ENCODE measurements at places on chromosomes 7 and 10.

DNA sequence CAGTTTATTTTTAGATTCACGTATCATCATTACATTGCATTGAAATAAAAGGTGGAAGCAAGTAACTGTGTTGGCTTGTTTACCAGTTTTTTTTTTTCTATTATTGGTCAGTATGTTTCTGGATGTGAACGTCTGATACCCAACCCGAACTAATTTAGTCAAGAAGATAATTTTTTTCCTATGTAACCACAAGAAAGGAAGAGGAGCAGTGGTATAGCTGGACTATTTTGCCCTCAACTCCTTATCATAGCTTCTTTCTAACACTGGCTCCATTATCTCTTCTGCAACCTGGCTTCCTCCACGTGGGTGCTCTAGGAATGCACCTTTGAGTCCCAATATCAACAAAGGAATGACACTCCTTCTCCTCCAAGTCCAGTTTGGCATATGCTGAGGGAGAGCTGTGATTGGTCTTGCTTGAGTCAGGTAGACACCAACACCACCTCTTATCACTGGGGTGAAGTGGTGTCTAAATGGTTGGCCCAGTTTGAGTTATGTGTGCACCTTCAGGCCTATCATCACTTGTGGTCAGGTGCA, 29.4 kb downstream of the OR9A2 start:
- no peak for DNase-seq

DNA sequence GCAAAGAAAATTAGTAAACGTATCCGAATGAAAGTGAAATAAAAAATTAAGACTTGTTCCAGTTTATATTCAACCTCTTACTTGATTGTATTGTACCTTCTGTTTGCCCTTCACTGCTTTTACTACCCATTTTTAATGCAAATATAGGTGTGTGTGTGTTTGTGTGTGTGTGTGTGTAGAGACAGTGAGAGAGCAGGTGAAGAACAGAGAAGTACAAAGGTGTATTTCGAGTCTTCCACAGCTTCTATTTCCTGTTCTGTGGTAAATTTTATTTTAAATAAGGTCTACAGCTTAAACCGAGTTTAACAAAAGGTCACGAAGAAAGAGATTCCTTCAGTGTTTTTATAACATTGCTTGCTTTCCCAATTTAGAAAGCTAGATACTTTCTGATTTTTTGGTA, 12.7 kb upstream of the SVIL start:
- DNase-seq, result no peak

DNA sequence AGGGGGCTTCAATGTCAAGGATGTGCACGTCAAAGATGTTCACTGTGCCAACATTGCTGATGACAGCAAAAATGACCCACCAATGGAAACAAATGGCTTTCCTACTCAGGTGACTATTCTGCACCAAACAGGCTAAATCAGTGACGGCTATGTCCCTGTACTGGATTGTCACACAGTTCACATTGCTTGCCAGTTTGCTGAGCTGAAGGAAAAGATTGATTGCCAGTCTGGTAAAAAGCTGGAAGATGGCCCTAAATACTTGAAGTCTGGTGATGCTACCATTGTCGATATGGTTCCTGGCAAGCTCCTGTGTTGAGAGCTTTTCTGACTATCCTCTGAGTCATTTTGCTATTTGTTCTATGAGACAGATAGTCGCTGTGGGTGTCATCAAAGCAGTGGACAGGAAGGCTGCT, 202.2 kb upstream of the ETV1 start:
- DNase-seq, result no peak

DNA sequence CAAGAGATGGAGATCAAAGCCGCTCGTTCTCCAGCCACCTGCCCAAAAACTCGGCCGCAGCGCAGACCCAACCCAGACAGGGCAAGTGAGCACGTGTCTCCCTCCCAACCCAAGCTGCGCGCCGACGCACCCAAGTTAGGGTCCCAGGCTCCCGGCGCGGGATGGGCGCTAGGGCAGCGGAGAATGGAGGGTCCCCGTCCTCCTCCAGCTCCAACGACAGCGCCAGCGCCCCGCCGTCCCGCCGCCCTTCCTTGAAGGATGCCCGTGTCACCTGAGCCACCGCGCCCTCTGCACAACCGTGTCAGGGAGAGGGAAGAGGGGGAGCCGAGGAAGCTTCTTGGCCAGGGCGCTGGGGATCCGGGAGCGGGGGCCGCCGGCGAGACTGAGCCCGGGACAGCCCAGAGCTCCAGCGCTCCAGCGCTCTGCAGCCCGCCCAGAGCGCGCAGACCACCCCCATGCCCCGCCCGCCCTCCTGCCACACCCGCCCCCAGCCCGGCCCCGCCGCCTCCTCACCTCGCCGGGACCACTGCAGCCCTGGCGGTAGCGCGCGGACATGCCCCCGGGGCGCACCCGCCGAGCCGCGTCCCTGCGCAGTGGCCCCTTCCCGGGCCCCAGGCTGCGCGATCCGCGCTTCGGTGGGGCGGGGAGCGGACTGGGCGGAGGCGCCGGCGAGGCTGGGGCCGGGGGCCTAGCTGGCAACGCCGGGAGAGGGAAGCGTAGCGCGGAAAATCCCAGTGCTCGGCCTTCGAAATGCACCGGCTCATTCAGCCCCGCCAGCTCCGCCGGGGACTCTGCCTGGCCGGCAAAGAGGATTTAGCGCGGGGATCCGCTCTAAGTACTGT, at the start of gene SLC16A12:
Gene SLC16A12 (minus strand): TSS at position 424 of the 842 bp plus-strand sequence. CDS start 73,016 bp downstream, outside the sequence.
- DNase-seq, result no peak
